ENCODE measurements at places on chromosomes 12 and 14.

- DNase-seq: no peak
Observed at GRCh38 chr12:54412348-54412747, 6.7 kb downstream of the ITGA5 start.

DNA sequence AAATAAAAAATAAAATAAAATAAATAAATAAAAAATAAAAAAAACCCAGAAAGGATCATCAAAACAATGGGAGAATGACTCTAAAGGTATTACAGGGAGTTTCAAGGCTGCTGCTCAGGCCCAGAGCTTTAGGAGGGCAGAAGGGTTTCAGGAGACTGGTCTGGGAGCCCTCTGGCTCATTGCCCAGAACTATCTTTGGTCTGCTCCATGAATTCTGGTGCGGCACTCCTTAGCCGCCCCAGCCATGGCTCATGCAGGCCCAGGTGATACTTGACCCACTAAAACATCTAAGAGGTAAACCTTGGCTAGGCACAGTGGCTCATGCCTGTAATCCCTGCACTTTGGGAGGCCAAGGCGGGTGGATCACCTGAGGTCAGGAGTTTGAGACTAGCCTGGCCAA is 14.7 kb upstream of the TMED10 start:
- DNase-seq: no peak

DNA sequence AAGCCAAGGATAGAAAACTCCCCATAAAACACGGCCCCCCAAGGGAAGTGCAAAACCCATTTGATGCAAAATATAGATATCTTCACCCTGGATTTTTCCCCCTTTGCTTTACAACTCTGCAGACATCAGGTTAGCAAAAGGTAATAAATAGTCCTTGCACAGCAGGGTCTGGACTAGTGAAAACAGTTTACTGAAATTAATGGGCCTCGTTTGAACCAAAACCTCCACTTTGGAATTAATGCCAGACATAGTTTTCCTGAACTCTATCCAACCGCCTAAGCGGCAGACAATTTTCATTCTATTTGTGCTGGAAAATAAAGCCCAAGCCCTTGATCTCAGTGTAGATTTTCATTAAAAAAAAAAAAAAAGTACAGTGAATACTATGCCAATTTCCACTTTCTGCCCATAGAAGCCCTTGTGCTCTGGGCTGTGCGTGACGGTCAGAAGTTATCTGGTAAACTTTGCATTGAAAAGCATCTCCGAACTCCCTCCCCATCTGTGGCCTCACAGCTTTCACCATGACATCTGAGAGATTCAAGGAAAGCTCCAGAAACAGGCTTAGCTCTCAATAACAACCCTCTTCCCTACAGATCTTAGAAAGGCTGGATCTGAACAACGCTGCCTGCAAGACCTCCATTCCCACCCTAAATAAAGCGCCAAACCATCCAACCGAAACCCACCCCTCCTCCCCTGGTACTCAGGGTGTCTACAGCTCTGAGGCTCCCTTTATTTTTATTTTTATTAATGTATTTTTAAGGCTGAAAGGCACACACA is 11.0 kb upstream of the IRF2BPL start:
- DNase-seq: no peak

- DNase-seq: no peak
Observed at GRCh38 chr12:110916295-110916875, 4.0 kb downstream of the MYL2 start.

DNA sequence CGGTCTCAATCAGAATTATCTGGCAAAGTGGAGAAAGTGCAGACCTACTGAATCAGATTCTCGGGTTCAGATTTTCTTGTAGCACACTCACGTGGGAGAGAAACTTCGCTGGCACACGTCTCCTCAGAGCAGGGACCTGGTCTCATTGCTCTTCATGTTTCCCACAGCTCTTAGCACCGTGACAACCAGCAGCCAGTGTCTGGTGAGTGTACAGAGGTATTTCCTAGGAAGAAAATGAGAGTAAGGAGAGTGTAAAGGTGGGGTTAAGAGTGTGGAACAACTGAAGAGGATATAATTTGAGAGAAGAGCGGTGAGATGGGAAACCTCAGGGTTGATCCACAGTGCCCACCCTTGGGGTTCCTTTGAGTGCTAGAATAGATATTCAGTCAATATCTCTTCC is 89.2 kb downstream of the ARF6 start:
- no peak for DNase-seq

- DNase-seq: peak; percentile 38
Observed at GRCh38 chr12:94704452-94705306, 54.3 kb upstream of the TMCC3 start.
